CD4-positive, alpha-beta T cell treated with Interleukin-6 for 4 hours (primary cell): ENCODE measurements at places on chromosomes 7 and 10.
A peak's percentile ranks its signal among the peaks of the same experiment; 100 is the strongest.

- DNase-seq = no peak
Observed at GRCh38 chr7:6650086-6650485, 13.0 kb downstream of the ZNF316 start.

DNA sequence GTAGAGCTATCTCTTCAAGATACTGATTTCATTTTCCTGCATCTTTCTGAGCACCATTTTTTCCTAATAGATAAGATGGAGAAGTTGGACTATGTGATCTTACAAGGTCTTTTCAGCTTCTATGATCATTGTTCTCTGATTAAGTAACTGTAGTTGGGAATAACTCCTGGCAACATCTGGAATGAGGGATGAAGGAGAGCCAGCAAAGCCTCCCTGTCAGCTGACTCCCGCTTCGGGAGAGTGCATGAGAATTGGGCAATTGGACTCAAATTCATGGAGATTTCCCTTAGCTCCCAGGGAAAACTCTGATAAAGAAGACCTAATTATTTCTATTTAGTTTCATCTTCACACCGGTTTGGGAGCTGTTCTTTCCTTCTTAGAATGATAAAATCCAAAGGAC, 146.1 kb downstream of the CCDC71L start:
- DNase-seq = no peak

DNA sequence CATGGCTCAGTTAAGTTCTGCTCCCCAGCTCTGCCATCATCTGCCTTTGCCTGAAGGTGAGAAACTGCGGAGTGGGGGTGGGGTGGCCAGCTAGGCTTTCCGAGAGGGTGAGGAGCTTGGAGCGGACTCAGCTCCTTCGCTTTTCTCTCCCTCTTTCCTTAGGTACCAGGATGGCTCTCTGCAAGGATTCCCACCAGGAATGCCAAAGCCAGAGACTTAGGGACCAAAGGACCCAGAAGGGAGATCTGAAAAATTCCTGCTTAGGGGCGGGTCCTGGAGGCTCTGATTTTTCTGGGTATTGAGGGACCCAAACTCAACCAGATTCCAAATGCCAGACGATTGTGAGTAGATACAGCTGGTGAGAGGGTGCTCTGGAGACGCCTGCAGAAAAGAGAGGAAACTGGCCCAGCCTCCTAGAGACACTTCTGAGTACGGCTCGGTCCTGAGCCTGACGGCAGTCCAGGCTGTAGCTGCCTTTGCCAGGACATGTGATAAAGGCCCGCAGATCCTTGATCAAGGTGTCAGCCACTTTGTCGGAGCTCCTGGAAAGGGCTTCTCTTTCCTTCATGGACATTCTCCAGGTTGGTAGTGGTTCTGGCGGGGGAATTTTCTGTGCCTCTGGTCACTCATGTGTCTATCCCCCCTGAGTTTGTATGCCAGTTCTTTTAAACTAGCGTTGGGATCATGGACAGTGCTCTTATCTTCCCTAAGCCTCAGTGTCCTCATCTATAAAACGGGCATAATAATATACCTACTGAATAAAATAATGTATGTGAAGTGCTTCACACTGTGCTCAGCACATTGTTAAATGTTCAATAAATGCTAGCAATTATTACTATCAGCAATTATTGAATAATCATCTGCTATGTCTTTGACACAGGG, 42.5 kb upstream of the BTRC start:
- peak; percentile 26 for DNase-seq

GRCh38 chr7:100476101-100476780, 2.8 kb downstream of the TSC22D4 start:
- DNase-seq = no peak

GRCh38 chr7:50085344-50085743, 7.7 kb downstream of the ZPBP start:
- DNase-seq = no peak

GRCh38 chr10:84783386-84783785, 455.0 kb downstream of the CCSER2 start:
- DNase-seq = no peak

- no peak for DNase-seq
Observed at GRCh38 chr7:115546790-115547189, 483.8 kb downstream of the TFEC start.

- DNase-seq = no peak
Observed at GRCh38 chr7:155955367-155955635, 143.0 kb upstream of the SHH start.

- DNase-seq = no peak
Observed at GRCh38 chr7:318878-319661, 29.1 kb downstream of the FOXL3 start.

GRCh38 chr7:31935124-31936054, 134.8 kb downstream of the PDE1C start:
- DNase-seq = no peak

DNA sequence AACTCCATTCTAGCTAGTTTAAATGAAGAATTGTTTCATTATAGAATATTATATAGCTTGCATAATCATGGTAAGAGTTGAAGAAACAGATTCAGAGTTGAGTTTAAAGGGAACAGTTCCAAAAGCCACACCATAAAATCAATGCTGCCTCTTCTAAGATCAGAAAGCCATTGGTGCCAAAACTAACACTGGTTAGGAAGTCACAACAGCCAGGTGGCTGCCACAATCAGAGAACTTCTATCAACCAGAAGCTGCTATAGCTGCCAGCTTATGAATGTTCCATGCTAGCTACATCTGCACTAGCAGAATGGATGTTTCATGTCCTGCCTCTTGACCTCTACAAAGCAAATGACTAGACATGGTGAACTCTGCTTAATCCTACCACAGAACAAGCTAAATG, 583.1 kb upstream of the LRRN3 start:
- DNase-seq = no peak

DNA sequence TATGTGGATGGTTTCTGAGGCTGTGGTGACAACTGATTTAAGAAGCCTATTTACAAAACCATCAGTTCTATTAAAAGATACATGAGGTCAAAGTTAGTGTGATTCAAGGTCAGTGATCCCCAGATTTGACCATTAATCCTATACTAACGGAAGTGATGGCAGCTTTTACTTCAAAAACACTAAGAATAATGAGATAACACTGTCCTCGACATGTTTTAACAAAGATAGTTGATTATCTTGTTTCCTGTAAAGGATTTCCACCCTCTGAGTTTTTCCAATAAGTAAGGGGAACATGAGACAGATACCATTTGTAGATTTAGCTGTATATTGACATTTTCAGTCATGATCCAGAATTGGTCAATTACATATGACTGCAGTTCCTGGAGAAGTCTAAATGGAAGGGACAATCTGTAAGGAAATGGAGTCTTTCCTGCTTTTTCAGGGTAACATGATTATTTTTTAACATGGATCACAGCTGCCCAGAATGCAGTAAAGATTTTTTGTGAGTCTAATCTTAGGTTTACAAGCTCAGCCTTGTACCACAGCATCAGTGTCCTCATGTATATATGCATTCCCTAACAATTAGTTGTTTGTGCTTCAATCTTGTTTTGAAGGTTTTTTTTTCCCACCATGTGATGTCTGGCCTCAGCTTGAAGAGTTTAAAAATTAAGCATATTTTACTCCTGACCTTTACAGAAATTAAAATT, 188.0 kb downstream of the PPP1R9A start:
- no peak for DNase-seq

- no peak for DNase-seq
Observed at GRCh38 chr7:15446280-15446679, 115.5 kb downstream of the AGMO start.

DNA sequence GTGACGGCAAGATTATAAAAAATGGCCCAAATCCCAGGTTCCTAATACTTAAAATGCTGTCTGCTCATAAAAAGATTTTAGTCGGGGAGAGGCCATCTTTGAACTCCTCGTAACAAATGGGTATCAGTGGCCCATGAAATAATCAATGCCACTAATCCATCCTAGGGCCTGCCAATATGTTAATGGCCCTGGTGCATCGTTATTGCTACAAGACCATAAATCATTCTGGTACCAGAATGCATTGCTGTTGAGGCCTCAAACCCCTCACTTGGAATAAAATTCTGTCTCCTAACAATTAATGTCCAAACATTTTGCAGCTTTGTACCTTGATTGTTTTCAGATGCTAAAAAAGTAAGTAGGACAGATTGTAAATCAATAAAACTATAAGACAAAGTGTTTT, 290.6 kb downstream of the LRMDA start:
- no peak for DNase-seq

DNA sequence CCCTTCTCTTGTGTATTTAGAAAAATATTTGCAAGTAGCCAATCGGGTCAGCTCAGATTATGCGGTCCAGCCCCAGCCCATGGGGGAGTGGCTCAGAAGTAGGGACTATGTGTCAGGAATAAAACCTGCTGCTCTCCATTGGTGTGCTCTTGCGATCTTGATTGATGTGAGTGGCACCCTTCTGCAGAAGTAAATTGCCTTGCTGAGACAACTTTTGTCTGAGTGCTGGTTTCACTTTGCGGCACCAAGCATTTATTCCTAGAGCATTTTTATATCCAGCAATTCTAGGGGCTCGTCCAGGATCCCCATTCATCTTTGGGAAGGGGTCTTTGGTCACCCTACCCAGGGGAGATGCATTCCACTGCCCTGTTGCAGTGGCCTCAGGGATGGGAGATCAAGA, 26.1 kb upstream of the FAM221A start:
- DNase-seq = no peak

- DNase-seq = no peak
Observed at GRCh38 chr10:117257721-117258120, 16.8 kb downstream of the SLC18A2 start.

GRCh38 chr7:134155871-134156270, 28.7 kb downstream of the LRGUK start:
- DNase-seq = no peak

DNA sequence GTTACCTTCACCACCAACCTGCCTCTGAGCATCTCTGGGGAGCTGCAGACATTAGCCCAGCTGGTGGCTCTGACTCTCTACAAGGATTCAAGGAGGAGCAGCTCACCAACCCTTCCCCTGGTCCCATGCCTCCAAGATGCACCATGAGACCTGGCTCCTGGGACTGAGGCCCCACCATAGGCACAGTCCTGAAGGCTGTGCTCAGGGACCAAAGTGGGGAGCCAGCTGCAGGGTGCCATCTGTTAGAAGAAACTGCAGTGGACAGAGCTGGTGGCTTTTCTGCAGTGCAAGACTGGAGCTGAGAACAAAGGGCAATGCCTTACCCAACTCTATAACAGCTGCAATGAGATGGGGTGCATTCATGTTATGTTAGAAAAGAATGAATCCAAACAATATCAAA, 581.6 kb downstream of the TCERG1L start:
- DNase-seq = no peak

DNA sequence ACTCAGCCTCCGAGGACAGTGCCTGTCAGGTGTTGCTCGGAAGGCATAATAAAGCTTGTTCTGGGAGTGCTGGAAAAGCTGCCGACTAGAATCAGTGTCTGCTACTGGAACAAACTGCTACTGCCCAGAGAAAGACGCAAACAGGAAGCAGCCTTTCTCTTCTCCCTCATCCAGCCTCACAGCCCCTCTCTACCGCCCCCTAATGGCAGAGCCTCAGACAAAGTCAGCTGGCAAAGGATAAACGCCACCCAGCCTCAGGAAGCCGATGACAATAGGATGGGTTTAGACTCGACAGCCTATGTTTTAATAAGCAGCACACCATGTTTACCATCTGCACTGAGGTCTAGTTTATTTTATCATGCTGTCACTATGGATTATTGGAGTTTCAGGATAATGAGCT, 169.5 kb upstream of the LYZL1 start:
- no peak for DNase-seq

GRCh38 chr7:82757-83155, 109.6 kb upstream of the FAM20C start:
- DNase-seq = no peak

DNA sequence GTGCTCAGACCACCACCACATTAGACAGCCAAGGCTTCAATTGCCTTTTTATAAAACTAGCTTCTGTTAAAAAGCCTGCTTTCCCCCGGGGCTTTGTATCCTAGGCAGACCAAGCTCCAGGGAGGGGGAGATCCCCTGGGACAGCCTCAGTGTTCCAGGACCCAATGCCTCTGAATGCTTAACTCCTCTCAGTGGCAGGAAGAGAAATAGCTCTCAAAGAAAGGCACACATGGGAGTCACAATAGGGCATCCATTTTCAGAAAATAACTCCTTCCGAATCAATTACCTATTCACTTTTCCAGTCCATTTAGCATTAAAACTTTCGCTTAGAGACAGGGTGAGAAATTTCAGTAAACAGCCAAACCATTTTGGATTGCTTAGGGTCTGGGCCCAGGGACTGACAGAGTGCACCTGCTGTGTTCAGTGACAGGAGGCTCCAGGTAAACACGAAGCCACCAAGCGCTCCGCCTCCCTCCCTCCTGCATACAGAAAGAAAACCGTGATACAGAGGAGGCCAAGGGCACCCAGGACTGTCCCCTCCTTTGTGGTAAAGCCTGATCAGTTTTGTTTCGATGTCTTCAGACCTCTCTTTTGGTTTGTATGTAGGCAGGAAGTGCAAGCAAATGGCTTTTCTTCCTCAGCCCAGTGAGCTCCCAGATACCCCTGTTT, 599.7 kb downstream of the KCNMA1 start:
- DNase-seq = no peak

DNA sequence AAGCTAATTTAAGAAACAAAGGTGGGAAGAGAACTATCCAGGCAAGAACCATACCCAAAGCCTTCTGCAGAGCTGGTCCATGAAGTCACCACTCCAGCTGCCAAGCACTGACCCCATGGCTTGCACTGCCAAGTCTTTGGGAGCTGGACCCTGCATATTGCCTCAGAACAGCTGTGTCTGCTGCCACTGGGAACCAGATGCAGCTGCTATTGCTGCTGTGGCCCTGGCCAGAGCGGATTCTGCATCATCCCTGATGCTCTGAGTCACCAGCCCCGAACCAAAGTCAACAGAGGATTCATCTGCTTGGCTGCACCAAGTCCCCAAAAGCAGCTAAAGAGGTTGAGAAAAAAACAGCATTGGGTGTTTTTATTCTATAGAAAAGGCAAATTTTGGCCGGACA, 39.2 kb upstream of the GSAP start:
- no peak for DNase-seq

DNA sequence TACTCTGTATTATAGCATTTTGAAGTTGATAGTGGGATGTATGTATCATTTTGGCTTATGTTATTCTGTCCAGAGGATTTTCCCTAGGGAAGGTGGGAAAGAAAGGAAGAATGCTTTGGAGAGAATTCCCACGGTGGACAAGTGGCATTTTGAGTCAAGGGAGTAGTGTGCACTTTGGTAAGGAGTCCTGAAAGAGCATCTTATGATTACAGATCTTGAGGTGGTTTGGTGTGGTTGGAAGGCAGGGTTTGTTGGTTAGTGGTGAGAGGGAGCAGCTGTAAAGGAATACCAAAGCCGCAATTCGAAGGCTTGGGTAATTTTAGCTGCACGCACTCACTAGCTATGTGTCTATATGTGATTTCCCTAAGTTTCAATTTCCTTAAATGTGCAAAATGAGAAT, 16.1 kb downstream of the CCSER2 start:
- DNase-seq = peak; percentile 18

GRCh38 chr7:72805526-72806494, 22.2 kb downstream of the TYW1B start:
- no peak for DNase-seq
